ENCODE measurements at places on chromosomes 2 and 18.

DNA sequence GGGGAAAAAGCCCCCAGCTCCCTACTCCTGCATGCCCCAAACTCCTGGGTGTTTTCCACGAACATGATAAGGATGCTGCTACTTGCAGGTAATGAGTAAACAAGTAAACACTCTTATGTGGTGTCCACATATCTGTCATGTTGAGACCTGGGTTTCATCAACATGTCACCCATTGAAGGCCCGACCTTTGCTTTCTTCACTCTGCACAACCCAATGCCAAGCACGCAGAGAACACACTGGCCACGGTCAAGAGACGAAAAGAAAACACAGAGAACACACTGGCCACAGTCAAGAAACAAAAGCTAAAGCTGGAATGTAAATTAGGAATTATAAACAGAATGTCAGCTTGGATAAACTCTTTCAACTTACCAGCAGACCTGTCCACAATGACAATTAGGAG lies 143.1 kb downstream of the TTC32 start:
- no peak for DNase-seq

- no peak for DNase-seq
These were observed 185.0 kb upstream of the HS6ST1 start for GRCh38 chr2:128503399-128504245.

DNA sequence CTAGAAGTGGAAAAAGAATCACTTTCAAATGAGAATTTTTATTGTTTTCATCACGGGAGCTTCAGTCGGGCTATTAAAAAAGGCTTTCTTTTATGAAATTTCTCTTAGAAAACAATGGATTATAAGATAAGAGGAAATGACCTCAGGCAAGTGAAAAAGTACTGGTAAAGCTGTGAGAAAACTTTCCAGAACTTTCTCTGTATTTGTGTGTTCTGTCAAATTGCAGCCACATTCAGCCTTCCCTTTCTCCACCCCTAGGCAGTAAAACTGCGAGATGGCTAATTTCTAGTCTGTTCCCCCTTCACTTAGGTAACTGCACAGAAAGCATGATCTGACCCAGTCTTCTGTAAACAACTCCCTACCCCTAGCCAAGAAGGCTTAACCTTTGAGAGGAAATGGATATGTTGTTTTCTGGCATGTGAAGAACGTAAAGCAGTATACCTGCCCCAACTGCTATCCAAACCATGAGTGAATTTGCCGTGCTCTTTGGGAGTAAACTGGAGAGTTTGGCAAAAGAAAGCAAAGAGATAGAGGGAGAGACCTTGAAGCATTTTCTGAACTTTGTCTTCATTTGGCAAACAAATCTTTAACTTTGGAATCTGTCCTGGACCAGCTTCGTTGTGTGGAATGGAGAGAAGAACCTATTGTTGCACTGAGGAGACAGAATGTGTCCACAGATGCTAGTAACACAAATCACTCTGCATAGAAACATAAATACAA lies 105.4 kb downstream of the ETAA1 start:
- DNase-seq: no peak

- no peak for DNase-seq
These were observed 639.3 kb downstream of the ADCYAP1 start for GRCh38 chr18:1544016-1544415.

DNA sequence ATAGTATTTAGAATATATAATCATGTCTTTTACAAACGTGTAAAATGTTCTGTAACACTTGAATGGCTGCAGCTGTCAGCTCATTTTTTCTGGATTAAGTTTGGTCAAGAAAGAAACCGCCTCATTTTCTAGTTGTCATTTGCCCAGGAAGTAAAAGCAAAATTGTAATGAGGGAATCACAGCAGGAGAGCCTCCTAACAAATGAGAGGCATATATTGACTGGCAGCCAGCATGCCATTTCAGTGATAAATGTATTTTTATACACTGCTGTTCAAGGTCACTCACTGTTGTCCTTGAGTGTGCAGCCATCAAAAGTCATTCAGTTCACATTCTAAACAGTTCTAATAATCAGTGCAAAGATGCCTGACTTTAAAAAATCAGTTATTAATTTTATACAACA lies 144.3 kb upstream of the BOD1L2 start:
- DNase-seq: no peak

DNA sequence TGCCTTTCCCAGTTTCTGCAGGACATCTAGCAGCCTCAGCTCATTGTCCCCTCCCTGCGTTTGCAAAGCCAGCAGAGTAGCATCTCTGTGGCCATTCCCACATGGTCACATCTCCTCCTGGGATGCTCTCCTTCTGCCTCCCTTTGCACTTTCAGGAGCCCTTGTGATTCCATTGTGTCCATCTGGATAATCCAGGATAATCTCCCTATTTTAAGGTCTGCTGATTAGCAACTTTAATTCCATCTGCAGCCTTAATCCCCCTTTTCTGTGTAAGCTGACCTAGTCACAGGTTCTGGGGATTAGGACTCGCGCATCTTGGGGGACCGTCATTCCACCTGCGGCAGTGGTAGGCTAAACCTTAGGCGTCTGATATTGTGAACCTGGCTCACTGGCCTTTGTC lies 70.7 kb downstream of the NEDD4L start:
- no peak for DNase-seq

DNA sequence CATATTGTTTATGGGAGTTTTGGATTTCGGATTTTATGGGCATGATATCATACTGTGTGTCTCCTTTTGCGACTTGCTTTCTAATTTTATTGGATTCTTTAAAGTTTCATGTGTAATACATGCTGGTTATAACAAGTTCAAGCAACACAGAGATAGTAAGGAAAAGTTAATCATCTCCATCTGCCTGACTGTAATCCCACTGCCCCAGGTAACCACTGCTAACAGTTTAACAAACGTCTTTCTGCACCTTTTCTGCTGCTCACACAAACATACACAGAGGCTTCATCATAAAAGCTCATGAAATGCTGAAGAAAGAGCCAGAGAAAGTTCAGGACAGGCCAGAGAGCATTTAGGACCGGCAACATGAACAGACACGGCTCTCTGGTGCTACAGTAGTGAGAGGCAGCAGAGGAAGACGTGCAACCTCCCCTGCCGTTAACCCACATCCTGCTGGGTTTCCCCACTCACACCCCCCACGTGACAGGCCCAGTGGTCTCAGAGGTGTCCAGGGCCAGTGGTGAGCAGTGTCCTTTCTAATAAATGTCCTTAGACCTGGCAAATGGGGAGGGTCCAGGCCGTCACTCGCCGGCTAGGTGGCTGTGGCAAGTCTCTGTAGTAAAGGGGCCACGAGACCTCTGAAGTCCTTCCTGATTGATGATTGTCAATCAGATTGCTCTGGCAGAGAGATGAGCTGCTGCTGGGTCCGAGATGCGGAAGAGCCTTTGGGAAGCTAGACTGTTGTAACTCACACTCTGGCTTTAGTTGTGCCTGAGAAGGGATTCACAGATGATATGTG lies 43.0 kb upstream of the SLC1A4 start:
- peak; percentile 20 for DNase-seq

- DNase-seq: no peak
These were observed 218.0 kb upstream of the CRIM1 start for GRCh38 chr2:36137612-36138011.

DNA sequence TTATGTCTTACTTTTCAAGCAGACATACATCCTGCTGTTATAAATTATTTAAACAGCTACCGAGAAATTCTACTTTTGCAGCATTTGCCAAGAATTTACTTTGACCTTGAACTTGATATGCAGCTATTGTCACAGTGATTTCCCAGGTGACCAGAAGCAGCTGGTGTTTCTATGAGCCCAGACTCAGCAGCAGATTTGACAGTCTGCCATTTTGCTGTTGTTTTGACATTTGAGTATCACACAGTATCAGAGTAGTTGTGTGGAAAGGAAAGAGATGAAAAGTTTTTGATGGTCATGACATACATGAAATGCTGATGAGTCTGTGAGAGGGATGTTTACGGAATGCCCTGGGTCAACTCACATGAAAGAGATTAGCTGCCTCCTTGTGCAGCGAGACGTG lies 6.6 kb upstream of the CCDC195 start:
- DNase-seq: no peak

DNA sequence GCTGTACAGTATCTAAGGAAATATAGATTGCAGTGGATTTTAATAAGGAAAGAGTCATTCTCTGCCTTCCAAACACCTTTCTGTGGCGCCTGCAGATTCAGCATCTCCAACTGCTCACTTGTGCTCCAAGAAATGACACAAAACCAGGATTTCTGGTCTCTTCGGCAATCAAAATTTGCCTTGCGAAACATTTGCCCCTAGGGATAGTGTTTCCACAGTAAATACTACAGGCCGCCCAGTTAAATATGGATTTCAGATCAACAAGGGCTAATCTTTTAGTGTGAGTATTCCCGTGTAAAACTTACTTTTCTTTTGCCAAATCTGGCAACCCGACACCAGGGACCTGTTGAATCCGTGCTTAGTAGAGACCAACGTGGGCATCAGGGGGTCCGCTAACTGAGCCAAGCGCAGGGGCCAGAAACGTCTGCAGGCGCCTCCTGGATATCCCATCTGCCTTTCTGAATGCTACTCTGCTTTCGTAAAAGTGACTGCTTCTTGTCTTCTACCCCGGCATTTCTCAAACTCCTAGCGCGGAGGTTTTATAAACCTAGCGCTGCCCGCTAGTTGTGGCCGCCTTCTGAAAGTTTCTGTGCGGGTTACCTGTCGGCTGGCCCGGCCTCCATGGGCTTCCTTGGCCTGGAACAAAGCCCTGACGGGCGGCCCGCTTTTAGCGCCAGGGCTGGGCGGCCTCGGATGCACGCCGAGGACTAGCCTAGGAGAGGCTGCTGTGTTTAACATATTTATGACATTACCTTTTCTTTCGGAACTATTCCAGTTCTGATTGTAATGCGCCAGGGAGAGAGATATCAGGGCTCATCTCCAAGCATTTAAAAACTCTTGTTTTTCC lies 2.5 kb downstream of the CYP1B1 start:
- no peak for DNase-seq

- no peak for DNase-seq
These were observed 80.8 kb downstream of the RHBDD1 start for GRCh38 chr2:226916669-226917068.

DNA sequence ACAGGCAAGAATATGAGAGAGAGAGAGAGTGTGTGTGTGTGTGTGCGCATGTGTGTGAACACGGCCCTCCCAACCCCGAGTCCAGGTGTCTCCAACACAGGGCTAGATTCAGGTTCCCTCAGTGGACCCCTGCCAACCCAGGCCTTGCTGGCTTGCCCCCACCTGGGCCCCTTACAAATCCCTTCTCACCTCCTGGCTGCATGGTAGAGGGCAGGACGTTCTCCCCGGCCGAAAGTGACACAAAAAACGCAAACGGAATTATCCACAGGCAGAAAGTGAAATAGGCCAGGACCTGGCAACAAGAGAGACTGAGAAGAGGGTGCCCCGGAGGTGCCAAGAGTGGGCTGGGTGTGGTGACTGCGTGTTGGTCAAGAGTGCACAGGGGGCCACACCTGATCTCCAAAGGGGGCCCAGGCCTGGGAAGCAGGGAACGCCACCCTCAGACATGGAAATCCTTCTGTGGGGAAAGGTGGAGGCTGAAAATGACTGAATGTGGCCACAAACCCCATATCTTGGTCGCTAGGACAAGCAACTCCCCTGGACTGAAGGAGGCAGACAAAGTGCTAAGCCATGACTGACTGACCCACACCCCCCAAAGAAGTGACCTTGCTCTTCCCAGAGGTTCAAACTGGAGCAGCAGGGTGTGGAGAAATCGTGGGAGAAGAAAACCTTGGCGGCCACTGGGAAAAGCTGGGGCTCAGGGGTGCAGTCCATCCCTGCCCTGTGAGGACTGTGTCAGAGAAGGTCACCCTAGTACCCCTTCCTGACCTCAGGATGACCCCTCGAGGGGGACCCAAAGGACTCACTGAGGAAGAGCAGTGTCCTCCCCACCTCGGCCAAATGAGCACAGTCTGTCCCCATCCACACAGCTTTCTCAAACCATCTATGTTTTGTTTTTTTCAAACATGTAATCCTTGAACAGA lies 5.7 kb downstream of the TEX261 start:
- DNase-seq: no peak

DNA sequence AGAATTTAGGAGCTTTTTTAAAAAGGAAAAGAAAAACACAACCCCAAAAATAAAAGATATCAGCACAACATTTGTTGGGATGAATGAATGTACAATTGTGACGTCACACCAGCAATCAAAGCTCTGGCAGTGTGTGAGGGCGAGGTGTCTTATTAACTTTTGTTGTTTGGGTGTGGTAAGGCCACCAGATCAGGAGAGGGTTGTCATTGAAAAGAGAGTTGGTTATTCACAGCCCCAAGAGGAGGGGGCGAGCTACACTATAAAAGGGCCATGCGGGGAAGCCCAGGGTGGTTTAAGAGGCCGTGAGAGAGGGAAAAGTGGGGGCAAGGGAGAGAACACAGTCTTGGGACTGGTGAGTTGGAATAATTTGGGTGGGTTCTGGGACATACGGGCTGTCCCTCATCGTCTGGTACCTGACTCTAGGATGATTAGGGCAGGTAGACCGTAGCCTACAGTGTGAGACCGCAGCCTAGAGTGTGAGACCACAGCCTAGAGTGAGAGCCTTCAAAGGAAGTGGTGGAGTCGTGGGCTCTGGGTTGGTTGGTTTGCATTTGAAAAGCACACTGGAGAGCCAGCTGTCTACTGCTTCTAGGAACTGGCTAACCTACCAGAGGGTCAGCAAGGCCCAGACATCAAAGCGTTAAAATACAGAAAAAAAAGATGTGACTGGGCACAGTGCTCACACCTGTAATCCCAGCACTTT lies 128.4 kb downstream of the INO80D start:
- no peak for DNase-seq

- DNase-seq: no peak
These were observed 76.8 kb downstream of the CACNB4 start for GRCh38 chr2:152022090-152022489.

DNA sequence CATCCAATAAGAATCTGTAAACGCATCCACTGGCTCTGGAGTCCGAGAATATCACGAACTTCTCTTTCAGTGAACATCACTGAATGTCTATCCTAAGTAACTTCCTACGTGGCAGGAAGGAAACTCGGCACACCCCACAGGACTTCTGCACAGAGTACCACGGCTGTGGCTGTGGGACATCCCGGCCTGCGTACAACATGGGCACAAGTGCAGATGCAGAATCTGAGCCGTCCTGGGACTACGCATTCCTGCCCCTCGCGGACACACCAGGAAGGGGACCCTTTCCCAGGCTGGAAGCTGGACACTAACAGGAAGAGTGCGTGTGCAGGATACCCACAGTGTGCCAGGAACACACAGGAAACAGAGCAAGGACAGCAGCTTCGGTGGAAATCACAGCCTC lies 60.6 kb downstream of the ZNF516 start:
- DNase-seq: no peak

DNA sequence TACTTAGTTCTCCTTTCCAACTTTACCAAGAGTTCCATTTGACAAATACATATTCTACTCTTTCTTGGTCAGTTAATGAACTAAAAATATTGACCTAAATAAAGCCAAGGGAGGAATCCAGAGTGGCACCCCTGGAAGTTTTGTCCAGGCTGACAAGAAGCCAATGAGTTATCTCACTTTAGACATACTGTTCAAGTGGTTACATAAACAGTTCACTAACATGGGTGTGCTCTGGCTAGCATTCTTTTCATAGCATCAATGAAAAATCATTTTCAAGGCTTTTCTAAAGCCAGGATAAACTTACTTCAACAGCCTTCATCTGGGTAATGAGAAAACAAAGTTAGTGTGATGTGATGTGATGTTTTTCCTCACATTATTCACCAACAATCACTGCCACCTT lies 649.4 kb downstream of the TDRD15 start:
- no peak for DNase-seq
